Activated CD8-positive, alpha-beta memory T cell treated with anti-CD3 and anti-CD28 coated beads, Interleukin-2, amount 10 ng/mL, durations not matched to agents 7 days and 5 days (primary cell): ENCODE measurements at places on chromosomes 13 and 19.

DNA sequence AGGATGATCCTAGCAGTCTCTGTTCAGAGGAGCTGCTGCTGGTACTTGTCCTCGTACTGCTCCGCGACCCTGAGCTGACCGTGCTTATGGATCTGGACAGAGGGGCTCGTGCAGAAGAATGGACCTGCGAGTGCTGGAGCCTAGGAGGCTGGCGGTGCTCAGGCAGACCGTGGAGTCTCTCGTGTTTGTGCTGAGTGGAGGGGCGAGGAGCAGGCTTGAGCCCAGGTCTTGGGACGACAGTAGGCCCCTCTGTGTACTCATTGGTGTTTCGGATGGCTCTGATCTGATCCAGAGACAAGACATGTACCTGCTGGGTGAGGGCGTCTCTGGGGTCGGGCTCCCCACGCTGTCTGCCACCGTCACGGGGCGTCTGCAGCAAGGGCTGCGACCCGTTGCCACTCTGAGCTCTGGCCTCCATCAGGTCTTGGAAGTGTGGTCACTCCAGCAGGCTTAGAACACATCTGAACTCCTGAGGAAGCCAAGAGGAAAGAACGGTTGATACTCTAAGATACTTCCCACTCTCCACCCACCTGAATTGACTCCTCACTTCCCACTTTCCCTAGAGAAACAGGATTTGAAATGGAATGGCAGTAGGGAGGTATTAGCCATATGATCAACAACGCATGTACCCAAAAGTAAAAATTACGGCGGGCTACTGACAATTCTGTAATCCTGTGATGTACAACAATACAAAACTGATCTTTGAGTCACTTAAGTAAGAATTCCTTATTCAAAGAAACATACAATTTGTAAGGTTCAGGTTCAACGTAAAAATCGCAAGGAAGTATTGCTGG, 3.4 kb downstream of the SPRY2 start:
- no peak for DNase-seq
- no peak overlapping the region for H3K4me3 ChIP-seq
- H3K27ac ChIP-seq: no peak overlapping the region
- no peaks in the 10 kb centered on the region for H3K36me3 ChIP-seq
- H3K4me1 ChIP-seq: peaks cover 9% of the 10 kb centered on the region
- peaks cover 21% of the 10 kb centered on the region for H3K27me3 ChIP-seq

DNA sequence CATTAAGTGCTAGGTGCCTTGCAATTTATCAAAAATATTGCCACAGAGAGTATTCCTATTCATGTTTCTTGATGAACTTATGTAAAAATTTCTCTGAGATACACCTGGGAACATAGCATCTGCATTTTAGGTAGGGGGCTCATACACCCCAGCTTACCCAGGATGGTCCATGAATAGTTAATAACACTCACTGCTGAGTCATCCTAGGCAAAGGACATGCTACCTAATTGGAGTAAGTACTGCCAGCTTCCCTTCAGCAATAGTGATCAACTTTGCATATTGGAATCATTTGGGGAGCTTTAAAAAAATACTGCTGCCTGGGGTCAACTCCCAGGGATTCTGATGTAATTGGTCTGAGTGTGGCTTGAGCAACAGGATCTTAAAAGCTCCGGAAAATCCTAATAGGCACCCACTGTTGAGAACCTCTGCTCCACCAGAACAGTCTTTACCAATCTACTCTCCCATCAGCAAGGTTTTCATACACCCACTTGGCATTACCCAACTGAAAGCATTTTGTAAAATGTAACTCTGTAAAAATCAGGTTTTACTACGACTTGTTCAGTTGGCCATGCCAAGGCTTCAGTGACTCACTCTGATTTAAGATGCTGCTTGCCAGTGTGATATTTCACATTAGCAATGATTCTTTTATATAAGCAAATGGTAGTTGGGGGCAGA, 67.2 kb upstream of the FNDC3A start:
- peaks cover 2% of the 10 kb centered on the region for H3K4me1 ChIP-seq
- no peak overlapping the region for H3K4me3 ChIP-seq
- H3K27me3 ChIP-seq: peaks cover 14% of the 10 kb centered on the region
- no peaks in the 10 kb centered on the region for H3K36me3 ChIP-seq

- H3K4me3 ChIP-seq: no peak overlapping the region
- peaks cover 37% of the 10 kb centered on the region for H3K36me3 ChIP-seq
- peak overlapping the region; percentile 74 for H3K27ac ChIP-seq
- H3K4me1 ChIP-seq: peaks cover 11% of the 10 kb centered on the region
- DNase-seq: peak; percentile 77
Observed at GRCh38 chr19:18128044-18128443, 24.9 kb upstream of the PIK3R2 start.

DNA sequence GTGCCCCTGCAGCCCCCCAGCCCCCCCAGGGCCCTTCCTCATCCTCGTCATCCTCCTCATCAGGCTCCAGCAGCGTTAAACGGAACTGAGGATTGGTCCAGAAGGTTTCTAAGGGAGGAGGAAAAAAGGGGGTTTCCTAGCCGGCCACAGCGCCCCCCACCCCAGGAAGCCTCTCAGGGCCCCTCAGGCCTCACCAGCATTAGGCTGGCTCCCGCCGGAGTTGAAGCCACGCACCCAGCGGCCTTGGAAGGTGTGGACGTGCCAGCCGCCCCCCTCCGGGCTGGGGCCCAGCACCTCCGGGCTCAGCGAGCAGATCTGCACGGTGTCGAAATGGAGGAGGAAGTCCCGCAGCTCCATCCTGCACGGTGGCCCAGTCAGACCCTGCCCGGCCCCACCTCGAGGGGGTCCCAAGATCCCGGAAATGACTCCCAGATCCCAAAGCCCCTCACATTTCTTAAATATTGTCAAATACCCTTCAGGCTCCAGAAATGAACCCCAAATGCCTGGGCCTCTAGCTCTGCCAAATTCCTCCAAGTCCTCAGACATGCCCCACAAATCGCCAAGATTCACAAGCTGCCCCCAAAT, 6.9 kb downstream of the CAPN12 start:
- peaks cover 4% of the 10 kb centered on the region for H3K27me3 ChIP-seq
- peaks cover 50% of the 10 kb centered on the region for H3K4me1 ChIP-seq
- H3K27ac ChIP-seq: no peak overlapping the region
- H3K36me3 ChIP-seq: peaks cover 1% of the 10 kb centered on the region
- no peak for DNase-seq

GRCh38 chr13:40146611-40147117, 491.2 kb downstream of the COG6 start:
- H3K36me3 ChIP-seq: no peaks in the 10 kb centered on the region
- H3K27me3 ChIP-seq: no peaks in the 10 kb centered on the region
- no peak for DNase-seq

- no peak for DNase-seq
- H3K27ac ChIP-seq: peak overlapping the region; percentile 33
- H3K27me3 ChIP-seq: no peaks in the 10 kb centered on the region
Observed at GRCh38 chr19:16429066-16429758, 42.6 kb downstream of the EPS15L1 start.

- H3K4me3 ChIP-seq: no peak overlapping the region
- H3K36me3 ChIP-seq: peaks cover 37% of the 10 kb centered on the region
- peak overlapping the region; percentile 56 for H3K27ac ChIP-seq
- no peak for DNase-seq
- H3K4me1 ChIP-seq: peaks cover 64% of the 10 kb centered on the region
- H3K27me3 ChIP-seq: no peaks in the 10 kb centered on the region
Observed at GRCh38 chr13:27442797-27443196, 7.6 kb downstream of the MTIF3 start.

DNA sequence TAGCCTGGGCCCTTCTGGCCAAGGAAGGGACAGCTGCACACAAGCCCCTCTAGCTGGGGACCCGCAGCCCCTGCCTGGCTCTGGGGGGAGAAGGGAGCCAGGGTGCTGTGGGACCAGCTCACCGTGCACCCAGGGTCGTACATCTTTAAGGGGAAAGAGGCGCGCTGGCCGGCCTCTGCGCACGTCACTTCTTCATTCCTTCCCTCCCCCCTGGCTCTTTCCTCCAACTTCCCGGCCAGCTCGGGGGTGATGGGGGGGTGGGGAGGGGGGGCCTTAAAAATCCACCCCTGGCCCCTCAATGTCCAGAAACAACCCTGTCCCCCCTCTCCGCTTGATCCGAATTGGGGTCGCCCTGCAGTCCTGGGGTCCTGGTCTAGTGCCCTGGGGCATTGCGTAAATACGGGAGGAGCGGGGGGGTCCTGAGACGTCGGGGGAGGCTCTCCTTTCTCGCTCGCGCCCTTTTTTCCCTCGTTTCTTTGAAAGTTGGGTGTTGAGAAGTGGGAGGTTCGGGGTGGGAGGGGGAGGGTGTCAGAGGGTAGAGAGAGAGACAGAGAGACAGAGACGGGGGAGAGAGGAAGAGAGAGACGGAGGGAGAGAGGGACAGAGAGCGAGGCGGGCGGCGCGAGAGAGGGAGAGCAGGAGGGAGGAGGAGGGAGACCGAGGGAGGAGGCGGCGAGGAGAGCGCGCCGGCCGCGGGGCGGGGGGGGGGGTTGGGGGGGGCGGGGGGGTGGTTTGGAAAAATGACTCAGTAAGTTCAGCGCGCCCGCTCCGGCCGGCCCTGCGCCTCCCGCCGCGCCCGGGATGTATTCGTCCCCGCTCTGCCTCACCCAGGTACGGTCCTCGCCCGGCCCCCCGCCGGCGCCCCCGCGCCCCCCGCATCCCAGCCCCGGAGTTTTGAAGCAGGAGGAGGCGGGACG, at the start of gene NFIC:
NFIC (plus strand) TSS at position 748 of the 917 bp plus-strand sequence; CDS start at position 802, 54 bp downstream.
- no peak within 1 kb of the TSS for H3K27ac ChIP-seq
- H3K27me3 ChIP-seq: peaks cover 21% of the 10 kb centered on the region
- peak; percentile 46 for DNase-seq
- peaks cover 26% of the 10 kb centered on the region for H3K4me1 ChIP-seq
- no peaks in the 10 kb centered on the region for H3K36me3 ChIP-seq

DNA sequence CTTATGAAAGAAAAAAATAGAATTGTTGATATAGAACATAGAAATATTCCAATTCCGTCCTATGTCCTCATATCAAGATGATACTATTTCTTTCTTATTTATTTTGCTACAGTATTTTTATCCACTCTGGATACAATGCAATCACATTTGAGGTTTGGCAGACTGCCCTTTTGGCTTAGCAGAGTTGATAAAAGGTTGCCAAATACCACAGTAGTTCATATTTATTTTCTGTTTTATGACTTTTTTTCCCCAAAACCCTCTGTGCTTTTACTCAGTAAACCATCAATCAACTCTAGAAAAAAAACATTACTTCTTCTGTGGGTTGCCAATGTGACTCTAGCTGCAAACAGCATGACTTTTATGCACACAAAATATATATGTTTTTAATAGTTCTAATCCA, 424.5 kb downstream of the PCDH9 start:
- no peaks in the 10 kb centered on the region for H3K36me3 ChIP-seq
- no peaks in the 10 kb centered on the region for H3K4me1 ChIP-seq
- H3K4me3 ChIP-seq: no peak overlapping the region
- no peak overlapping the region for H3K27ac ChIP-seq

DNA sequence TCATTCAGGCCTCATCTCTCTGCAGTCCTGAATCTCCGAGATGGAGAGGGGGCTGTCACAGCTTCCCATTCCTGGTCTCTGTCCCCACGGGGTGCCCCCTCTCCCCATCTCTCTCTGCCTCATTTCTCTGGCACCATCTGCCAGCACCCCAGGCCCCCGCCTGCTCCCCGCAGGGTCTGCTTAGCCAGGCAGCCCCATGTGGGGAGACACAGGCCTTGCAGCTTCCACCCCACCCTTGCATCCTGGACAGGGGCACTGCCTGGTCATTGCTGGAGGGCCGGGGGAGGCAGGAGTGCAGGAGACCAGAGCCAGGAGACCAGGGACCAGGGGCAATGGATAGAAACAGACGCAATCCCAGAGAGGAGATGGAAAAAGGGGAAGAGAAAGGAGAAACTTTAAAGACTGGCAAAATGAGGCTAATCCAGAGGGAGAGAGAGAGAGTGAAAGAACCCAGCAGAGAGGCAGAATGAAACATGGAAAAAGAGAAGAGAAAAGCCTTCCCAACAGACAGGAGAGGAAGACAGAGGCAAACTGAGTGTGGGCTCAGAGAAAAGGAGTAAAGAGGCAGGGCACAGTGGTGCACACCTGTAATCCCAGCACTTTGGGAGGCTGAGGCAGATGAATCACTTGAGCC, 8.8 kb upstream of the GIPR start:
- DNase-seq: no peak
- H3K4me1 ChIP-seq: peaks cover 2% of the 10 kb centered on the region
- H3K4me3 ChIP-seq: no peak overlapping the region
- no peaks in the 10 kb centered on the region for H3K36me3 ChIP-seq
- no peak overlapping the region for H3K27ac ChIP-seq

- no peak overlapping the region for H3K4me3 ChIP-seq
- H3K27me3 ChIP-seq: no peaks in the 10 kb centered on the region
- no peaks in the 10 kb centered on the region for H3K4me1 ChIP-seq
- H3K27ac ChIP-seq: no peak overlapping the region
Observed at GRCh38 chr19:42831221-42832019, 48.1 kb downstream of the PSG1 start.

DNA sequence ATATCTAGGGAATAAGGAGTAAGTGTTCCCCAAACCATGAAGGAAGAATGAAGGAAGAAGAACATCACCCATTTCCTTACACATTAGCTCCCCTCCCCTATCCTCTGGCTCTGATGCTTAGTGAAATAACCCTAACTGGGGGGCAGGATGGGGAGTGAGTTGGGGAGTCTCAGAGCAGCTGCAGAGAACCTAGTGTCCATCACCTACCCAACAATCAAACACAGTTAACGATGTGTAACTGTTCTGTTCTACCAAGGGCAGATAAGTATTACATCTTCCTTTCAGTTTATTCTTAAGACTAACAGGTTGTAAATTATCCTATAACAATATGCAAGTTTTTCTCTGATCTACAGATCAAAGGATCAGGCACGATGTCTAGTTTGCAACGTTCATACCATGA, 12.8 kb downstream of the ELF1 start:
- H3K36me3 ChIP-seq: peaks cover 32% of the 10 kb centered on the region
- H3K4me3 ChIP-seq: peak overlapping the region; percentile 52
- peaks cover 71% of the 10 kb centered on the region for H3K4me1 ChIP-seq
- H3K27ac ChIP-seq: peak overlapping the region; percentile 96

- no peak for DNase-seq
- no peaks in the 10 kb centered on the region for H3K36me3 ChIP-seq
- H3K27me3 ChIP-seq: peaks cover 8% of the 10 kb centered on the region
- no peak overlapping the region for H3K27ac ChIP-seq
- H3K4me3 ChIP-seq: no peak overlapping the region
- peaks cover 7% of the 10 kb centered on the region for H3K4me1 ChIP-seq
Observed at GRCh38 chr19:32824916-32825608, 44.5 kb downstream of the SLC7A9 start.

DNA sequence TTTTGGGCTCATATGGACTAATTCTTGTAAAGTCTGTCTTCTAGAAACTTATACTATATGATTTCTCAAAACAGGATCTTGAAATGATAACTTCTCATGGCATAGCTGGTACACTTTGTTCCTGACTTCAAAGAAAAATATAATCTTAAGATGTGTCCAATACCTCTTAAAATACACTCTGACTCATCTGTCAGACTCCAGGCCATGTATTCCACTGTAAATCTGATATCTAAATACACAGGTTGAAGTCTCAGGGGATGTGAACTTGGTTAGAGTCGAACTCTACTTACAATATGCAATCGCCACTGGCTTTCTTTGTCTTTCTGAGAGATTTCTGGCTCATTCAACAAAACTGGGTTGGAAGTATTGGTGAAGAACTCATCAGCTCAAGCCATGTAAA, 99.8 kb downstream of the LACC1 start:
- H3K36me3 ChIP-seq: no peaks in the 10 kb centered on the region
- H3K4me3 ChIP-seq: no peak overlapping the region
- peaks cover 6% of the 10 kb centered on the region for H3K27me3 ChIP-seq
- no peaks in the 10 kb centered on the region for H3K4me1 ChIP-seq
- DNase-seq: no peak
